Neural crest cell (in vitro differentiated cells): ENCODE measurements at places on chromosomes 16 and 17.

DNA sequence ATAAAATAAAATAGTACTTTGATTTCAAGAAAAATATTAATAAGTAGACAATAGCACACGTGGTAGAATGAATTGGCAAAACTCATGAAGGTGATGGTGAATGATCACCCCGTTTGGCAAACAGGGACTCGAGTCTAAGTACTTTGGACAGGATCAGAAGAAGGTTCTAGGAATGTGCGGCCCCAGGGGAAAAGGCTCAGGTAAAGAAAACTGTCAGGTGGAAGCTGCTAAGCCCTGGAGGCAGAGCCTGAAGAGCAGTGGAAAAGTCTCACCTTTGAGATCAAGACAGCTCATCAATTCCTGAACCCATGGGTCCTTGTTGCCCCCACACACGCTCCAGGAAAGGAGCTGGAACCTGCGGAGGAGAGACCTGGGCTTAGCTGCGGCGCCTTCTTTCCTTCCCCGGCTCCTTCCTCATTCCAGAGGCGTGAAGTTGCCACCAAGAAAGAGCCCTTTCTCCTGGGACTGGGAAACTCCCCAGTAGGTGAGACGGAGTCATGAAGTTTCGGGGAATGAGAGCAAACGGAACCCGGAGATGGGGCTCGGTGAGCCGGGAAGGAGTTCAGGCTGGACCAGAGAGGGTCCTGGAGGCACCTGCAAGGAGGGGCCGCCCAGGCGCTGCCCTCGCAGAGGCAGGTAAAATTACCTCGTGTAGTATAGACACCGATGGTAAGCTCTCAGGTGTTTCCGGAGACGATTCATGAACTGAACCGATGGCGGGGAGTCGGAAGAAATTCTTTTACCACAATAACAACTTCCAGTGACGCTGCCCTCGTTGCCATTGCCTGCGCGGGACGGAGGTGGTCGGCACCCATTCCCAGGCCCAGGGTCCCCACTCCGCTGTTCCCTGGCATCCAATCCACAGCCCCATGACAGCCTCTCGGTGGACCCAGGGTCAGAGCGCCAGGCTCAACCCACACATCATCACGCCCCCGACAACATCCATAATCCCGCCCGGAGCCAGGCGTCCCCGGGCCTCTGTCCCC is 1.2 kb upstream of the ZMYND15 start:
- no peak for DNase-seq

GRCh38 chr16:57997528-57998265 is 2.8 kb downstream of the ZNF319 start:
- DNase-seq, result no peak

DNA sequence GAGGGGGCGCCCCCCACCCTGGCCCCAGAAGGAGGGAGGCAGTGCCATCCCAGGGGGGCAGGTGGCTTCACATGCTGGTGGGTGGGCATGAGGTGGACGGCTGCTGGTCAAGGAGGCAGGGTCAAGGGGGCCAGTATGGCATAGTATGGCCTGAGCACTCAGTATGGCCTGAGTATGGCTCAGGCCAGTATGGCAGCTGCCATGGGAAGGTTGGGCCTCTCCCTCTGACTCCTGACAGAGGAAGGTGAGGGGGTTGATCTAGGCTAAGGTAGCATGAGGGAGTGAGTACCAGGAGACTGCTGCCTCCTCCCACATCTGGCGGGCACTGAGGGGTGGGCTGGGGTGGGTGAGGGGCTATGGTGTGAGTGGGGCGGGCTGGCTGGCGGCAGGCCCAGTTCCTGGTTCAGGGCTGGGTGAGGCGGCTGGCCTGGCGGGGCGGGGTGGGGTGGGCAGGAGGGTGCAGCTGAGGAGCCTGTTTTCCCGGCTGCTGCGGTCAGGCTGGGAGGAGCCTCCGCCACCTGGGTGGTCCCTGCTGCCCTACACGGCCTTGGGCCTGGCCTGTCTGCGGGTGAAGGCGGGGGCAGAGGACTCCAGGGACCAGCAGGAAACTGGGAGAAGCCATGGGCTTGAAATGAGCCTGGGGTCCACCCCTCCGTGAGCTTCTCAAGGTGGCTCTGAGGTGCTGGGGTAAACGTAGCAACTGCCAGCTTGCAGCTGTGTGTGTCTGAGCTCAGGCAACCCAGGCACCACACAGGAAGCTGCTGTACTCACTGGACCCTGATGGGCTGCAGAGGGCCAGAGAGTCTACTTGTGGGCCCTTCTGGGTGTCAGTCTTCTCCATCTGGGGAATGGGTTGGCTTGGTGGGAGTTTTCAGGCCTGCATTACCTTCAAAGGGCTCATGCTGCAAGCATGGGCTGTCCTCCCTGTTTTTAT is 57.0 kb downstream of the RAI1 start:
- no peak for DNase-seq

- DNase-seq, result no peak
Observed at GRCh38 chr17:37082311-37082860, 133.6 kb downstream of the AATF start.

DNA sequence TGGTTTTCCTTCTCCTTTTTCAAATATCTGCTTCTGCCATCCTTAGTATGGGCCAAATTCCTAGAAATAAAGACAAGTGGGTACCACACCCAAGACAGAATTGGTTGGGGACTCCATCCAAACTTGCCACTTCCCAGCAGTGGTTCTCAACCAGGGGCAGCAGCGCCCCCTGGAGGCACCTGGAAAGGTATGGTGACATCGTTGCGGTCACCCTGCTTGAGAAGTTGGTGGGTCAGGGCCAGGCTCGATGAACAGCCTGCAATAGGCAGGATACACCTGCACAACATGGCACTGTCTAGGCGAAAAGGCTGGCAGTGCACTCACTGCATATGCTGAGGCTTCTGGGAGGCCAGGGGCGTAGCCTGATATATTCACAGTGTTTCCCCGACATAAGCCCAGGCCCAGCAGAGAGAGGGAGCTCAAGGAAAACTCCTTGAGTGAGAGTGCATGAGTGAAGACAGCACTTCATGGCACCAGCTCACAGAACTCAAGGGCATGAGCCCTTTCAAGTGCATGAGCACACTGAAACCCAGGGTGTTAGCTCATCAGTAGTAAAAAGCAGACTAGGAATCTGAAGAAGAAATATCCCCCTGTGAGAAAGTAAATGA is 57.7 kb downstream of the CMC2 start:
- DNase-seq, result peak; percentile 47

- no peak for DNase-seq
Observed at GRCh38 chr16:19008245-19009169, 24.8 kb downstream of the TMC7 start.

DNA sequence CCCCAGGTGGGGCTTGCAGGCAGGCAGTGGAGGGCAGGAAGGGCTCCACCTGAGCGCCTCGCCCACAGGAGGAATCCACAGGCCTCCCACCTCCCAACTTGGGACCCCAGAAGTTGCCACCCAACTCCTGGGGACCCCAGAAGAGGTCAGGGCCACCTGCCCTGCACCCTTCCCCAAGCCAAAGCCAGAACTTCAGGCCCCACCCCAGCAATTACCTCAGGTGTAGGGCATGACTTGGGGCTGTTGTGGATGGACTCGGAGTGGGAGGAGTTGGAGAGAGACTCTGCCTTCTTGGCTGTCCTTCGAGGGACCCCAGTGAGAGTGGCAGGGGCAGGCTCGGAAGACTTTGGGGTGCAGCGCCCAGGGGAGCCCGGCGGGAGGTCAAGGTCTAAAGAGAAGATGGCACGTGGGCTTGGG is 10.5 kb downstream of the TSPOAP1 start:
- no peak for DNase-seq

DNA sequence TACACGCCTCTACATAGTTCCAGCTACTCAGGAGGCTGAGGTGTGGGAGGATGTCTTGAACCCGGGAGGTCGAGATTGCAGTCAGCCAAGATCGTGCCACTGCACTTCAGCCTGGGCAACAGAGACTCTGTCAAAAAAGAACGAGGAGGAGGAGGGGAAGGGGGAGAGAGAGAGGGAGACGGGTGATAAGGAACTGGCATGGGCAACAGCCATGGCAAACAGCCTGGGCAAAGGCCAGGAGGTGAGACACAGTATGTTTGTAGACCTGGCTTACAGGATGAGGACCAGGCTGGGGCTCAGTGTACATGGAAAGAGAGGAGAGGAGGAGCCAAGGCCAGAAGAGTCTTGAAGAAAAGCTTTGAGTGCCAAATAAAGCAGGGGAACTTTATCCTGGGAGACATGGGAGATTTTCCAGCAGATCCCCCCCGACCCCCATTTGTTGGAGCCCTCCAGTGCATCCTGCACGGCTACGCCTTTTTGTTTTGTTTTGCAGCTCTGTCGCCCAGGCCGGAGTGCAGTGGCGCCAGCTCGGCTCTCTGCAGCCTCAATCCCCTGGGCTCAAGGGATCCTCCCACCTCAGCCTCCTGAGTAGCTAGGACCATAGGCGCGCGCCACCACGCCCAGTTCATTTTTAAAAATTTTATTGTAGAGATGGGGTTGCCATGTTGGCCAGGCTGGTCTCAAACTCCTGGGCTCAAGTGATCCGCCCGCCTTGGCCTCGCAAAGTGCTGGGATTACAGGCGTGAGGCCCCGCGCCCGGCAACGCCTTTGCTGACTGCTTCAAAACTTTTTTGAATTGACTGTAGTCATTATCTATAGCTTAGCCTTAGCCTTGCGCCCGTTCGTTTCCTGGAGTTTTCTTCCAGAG is 1.3 kb upstream of the ALKBH5 start:
- no peak for DNase-seq

- DNase-seq, result no peak
Observed at GRCh38 chr17:228951-229708, 47.7 kb upstream of the DOC2B start.

DNA sequence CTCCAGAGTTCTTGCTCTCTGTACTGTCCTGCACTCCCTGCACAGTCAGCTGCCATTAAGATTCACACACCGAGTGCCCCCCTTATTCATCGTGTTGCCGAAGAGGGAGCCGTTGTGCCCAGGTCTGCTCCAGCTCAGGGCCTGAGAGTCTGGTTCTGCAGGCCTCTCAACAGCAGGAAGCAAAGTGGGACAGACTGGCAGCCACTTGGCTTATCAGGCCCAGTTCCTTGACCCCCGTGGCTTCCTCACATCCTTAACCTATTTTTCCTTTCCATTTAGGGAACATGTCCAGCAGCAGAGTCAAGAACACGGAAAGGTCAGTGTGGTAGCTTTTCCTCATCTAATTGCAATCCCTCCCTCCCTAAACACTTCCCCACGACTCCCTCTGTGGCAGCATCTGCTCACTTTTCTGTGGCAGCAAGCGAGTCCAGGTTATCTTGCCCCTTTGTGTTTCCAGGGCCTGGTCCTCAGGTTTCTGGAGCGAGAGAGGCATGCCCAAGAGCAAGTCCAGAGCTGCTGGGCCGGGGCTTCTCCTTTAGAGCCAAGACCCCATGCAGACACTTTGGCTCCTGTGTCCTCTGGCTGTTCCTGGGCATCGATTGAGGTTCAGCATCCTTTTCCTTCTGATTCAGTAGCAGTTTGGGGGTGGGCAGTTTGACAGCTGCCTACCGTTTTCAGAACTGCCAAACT is 22.1 kb upstream of the ADAM11 start:
- no peak for DNase-seq

DNA sequence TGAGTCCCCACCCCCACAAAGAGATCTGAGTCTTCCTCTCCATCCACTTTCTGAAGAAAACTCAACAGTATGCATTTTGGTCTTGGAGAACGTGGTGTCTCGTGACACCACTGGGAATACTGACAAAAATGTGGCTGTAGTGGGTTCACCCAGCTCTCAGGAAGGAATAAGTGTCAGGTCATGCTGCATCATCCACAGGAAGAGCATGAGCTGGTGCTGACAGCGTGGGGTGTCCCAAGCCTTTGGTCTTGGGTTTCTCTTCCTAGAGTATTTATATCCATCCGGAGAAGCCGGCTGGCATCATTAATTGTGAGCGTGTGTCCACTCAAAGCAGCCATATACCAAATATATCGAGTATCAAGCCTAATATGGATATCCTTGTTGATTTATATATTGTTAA is 55.9 kb downstream of the C17orf67 start:
- DNase-seq, result no peak

DNA sequence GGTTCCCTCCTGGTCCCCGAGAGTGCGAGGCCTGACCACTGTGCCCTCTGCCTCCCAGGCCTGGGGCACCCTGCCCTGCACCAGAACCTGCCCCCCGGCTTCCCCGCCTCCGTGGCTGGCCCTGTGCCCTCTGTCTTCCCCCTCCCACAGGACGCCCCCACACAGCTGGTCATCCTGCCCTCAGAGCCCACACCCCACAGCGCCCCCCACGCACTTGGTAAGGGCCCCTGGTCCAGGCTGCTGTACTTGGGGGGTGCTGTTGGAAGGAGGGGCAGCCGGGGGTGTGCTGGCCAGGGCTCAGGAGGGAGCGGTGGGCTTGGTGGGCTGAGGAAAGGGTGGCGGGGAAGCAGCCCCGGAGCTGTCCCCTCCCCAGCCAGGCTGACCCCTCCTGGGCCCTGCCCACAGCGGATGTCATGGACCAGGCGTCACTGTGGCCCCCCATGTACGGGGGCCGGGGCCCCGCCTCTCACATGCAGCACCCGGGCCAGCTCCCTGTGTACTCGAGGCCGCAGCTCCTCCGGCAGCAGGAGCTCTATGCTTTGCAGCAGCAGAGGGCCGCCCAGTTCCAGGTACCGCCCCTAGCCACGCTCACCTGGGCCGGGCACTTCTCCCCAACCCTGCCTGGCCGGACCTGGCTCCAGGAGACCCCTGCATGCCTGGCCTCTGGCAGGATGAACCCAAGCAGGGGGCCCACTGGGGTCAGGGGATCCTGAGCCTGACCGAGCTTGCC is 49.5 kb downstream of the BAHCC1 start:
- DNase-seq, result no peak

GRCh38 chr16:85169333-85170065 is 57.2 kb upstream of the CIBAR2 start:
- DNase-seq, result no peak

DNA sequence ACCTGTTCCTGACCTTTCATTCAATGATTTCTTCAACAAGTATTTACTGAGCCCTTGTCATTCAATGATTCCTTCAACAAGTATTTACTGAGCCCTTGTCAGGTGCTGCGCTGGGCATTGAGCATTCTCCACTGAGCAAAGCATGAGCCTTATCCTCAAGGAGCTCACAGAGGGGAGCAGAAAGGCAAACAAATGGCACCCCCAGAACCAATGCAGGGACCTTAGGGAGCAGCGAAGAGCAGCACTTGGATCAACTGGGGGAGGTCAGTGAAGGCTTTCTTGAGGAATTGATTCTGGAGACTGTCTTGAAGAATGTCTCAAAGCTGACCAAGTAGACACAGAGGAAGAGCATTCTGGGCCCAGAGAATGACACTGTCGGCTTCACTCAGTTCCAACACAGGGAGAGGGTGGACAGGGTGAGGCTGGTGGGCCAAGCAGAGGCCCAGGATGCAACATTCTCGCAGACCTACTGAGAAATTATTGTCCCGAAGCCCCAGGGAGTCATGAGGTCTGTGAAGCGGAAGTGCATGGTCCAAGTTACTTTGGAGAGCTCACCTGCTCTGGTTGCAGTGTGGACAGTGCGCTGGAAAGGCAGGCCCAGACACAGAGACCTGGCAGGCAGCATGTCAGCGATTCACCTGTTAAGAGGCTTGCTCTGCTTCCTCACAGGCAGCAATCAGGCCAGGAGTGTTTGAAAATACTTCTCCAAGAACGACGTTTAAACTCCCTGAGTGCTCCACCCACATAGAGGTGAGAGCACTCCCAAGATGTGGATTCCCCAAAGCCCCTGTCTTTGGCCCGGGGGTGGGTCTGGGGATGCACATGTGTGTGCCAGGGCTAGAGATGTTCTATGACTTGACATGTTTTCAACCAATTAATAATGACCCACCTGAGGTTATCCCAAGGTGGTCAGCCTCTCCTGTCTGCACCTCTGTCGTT is 3.2 kb upstream of the MPO start:
- no peak for DNase-seq

- DNase-seq, result no peak
Observed at GRCh38 chr17:61480414-61480807, 28.2 kb downstream of the TBX4 start.
